ENCODE measurements at places on chromosomes 6 and 20.

GRCh38 chr20:34233687-34234086 is 7.5 kb upstream of the ASIP start:
- no peaks in the 10 kb centered on the region for H3K27me3 ChIP-seq
- no peaks in the 10 kb centered on the region for H3K4me1 ChIP-seq
- H3K4me3 ChIP-seq = no peak overlapping the region
- no peaks in the 10 kb centered on the region for H3K36me3 ChIP-seq
- no peak for DNase-seq
- H3K27ac ChIP-seq = no peak overlapping the region

DNA sequence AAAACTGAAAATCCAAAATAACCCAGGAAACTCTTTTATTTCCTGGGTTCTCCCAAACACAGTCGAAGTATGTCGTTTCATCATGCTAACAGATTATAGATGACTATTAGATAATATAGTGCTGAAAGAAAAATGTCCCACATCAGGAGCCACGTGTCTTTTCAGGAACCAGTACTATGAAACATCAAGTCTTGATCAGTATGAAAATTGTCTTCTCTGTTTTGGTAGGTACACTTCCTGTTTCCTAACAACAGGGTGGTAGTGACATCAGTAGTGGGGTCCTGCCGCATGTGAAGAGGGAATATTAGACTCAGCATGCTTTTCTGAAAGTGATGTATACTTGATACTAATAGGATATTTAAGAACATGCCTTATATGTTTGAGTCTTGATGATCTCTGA is 136.7 kb downstream of the HIVEP1 start:
- H3K4me1 ChIP-seq = no peaks in the 10 kb centered on the region
- no peak overlapping the region for H3K4me3 ChIP-seq

DNA sequence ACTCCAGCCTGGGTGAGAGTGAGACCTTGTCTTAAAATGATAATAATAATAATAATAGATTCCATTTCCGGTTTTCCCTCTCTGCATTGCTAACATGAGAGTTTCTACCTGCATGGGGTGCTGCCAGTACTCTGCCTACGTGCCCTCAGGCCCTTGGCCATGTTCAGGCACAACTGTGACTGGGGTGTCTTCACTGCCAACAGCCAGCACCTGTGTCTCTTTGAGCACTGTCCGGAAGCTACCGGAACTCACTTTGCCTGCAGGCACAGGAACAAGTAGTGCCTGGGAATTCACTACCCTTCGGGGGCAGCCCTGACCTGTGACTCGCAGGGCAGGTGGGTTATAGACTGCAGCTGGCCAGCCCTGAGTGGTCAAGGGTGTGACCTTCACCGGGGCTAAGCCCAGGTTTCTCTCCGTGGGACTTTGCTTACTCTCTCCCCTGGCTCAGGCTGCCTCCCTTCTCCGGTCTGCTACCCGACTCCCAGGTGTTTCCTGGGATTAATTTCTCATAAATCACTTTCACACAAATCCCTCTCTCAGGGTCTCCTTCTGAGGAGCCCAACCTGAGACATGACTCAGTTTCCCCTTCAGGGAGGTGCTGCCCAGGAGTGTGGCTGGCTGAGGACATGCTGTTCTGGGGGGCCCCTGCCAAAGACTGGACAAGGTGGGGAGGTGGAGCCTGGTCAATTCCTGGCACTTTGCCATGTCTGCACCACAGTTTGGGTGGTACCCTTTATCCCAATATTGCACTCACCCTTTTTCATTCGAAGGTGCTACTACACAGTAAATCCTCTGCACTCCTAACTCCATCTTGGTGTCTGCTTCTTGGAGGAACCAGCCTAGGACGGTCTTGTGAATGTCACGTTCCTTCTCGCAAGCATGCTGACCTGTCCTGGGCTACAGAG is 79.5 kb upstream of the RALGAPA2 start:
- H3K36me3 ChIP-seq = no peaks in the 10 kb centered on the region
- no peak for DNase-seq
- H3K4me1 ChIP-seq = no peaks in the 10 kb centered on the region
- H3K4me3 ChIP-seq = no peak overlapping the region
- H3K27me3 ChIP-seq = no peaks in the 10 kb centered on the region

- DNase-seq = peak; percentile 22
- H3K4me1 ChIP-seq = no peaks in the 10 kb centered on the region
- no peaks in the 10 kb centered on the region for H3K36me3 ChIP-seq
- no peak overlapping the region for H3K4me3 ChIP-seq
- no peaks in the 10 kb centered on the region for H3K27me3 ChIP-seq
Observed at GRCh38 chr6:33984466-33985312, 161.2 kb downstream of the GRM4 start.

- H3K4me3 ChIP-seq = no peak overlapping the region
- DNase-seq = no peak
- no peaks in the 10 kb centered on the region for H3K36me3 ChIP-seq
Observed at GRCh38 chr6:156919814-156920369, 142.7 kb downstream of the ARID1B start.

Data from Peyer's patch (tissue), 4 donors.